ENCODE measurements at places on chromosomes 12 and 14.

- peak; percentile 47 for DNase-seq
Observed at GRCh38 chr12:1716215-1716862, 25.5 kb downstream of the ADIPOR2 start.

DNA sequence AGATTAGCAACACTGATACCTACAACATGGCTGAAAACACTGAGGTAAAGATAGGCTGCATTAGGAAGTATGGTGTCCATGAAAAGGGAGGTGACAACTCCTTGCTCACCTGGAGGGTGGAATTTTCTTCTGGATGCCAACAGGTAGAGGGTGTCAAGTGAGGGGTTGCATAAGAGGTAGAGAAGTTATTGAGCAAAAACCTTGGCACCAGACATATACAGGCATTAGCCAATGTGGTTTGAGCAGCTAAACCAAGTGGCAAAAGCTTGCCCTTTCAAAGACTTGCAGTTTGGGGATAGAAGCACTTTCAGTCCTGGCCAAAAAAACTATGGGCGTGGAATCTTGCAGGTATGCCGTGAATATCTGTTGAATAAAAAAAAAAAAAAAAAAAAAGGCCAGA lies 3.8 kb downstream of the RITA1 start:
- DNase-seq = no peak

DNA sequence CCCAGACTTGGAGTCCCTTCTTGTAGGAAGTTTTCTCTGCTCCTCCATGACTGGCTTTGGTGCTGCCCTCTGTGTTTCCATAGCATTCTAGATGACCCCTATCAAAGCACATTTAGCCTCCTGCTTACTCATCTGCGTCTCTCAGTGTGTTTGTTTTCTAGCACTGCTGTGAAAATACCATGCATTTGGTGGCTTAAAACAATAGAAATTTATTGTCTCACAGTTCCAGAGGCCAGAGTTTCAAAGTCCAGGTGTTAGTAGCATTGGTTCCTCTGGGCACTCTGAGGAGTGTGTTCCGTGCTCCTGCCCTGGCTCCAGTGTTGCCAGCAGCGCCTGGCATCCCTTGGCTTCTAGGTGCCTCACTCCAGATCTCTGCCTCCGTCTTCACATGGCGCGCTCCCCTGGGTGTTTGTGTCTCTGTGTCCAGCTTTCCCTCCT lies 86.1 kb downstream of the CACNA1C start:
- peak; percentile 32 for DNase-seq

DNA sequence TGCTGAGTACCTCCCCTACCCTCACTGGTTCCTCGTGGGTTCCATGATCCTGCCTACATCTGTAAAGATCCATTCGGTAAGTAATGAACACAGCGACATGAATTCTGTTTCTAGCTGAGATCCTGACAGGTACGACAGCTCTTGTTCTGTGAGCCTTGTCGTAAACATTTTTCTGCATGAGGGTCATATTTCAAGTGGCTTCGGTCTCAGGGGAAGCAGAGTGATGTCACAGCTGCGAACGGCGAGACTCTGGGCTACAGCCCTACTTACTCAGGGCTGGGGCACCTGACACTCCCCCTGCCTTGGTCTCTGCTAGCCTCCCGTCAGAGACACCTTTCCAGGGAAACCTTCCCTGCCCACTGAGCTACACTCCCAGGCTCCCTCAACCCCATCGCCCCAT lies 85.8 kb downstream of the RBM19 start:
- DNase-seq = no peak

DNA sequence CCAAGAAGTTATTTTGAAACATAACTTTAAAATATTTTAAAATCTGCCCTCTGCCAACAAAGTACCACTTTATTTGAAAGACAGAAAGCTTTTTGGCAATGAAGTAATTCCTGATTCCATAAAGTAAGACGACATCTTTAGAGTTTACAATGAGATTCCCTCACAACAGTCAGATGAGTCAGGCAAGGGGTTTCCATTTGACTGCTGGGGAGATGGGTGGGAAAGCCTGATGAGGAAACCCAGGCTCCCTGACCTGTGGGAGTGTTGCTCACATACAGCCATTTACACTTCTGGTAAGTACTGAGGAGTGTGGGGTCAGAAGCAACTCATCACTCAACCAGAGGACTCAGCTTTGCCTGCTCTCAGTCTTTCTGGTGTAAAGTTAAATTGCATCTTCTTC lies 10.2 kb downstream of the KITLG start:
- peak; percentile 90 for DNase-seq

DNA sequence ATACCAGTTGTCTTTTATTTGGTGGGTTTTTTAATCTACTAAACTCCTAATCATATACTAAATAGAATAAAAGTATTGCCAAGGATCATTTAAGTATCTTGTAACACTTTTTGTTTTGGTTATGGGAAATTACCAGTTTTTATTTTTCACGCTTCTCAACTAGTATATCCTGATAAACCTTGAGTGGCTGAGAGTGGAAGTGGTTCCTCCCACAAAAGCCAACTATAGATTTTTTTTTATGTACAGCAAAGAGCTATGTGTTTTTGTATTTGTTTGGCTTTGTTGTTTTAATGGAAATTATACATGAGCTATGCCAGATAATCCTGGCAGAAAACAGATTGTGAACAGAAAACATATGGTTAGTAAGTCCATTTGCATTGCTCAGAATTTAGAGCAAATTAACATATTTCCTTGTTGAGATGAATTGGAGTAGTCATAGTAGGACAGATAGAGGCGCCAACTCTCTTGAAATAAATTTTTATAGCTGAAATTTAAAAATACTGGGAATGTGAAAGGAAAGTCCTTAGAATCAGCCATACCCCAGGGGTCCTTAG lies 60.9 kb upstream of the PSMA6 start:
- no peak for DNase-seq

DNA sequence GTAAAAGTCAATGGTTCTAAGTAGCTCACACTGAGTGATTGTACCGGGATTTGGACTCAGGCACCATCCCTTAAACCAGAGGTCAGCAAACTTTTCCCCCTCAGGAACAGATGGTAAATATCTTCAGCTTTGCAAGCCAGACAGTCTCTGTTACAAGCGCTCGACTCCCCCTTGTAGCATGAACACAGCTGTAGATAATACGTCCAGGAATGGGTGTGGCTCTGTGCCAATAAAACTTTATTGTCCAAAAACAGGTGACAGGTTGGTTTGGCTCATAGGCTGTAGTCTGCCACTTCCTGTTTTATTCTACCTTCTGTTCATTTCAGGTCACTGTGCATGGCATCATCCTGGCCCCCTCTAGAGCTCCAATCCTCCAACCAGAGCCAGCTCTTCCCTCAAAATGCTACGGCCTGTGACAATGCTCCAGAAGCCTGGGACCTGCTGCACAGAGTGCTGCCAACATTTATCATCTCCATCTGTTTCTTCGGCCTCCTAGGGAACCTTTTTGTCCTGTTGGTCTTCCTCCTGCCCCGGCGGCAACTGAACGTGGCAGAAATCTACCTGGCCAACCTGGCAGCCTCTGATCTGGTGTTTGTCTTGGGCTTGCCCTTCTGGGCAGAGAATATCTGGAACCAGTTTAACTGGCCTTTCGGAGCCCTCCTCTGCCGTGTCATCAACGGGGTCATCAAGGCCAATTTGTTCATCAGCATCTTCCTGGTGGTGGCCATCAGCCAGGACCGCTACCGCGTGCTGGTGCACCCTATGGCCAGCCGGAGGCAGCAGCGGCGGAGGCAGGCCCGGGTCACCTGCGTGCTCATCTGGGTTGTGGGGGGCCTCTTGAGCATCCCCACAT lies 7.6 kb downstream of the BDKRB1 start:
- no peak for DNase-seq

- no peak for DNase-seq
Observed at GRCh38 chr12:52444647-52445595, 7.0 kb downstream of the KRT6B start.

DNA sequence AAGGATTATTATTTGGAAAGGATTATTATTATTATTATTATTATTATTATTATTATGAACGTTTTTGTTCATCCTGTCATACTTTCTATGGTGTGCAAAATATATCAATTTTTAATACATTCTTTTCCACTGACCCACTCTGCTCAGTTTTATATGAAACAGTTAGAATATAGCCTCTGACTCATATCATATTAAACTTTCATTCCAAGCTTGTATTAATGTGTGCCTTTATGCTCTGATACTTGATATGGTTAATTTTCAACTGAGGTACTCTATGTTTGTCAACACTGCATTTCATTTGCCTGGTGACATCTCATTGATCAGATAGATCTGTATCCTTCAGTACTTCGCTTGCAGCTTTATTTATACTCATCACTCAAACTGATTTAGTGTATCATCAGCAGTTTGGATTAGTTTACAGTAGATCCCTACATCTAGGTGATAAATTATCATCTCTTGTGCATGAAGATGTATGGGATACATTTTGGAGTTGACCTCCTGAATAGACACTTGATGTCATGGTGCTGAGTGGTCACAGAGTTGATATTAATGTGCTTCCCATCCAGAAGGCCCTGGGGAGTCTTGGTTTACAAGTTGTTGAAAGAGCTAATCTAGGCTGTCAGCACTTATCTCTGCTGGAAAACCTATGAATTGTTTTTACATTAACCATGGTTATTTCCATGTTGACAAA lies 271.8 kb downstream of the TRHDE start:
- DNase-seq = no peak

DNA sequence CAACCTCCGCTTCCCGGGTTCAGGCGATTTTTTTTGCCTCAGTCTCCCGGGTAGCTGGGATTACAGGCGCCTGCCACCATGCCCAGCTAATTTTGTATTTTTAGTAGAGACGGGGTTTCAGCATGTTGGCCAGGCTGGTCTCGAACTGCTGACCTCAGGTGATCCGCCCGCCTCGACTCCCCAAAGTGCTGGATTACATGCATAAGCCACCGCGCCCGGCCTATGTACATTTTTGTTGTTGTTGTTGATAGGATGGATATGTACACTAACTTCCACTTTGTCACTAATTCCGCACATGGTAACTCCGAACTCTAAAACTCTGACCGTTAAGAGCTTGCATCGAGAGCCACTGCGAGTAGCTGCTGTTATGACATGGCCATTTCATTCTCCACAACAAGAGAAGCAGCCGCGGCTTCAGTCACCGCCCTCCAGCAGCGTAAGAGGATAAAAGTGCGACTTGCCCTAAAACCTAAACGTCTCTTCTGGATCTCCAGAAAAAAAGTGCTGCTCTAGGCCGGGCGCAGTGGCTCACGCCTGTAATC lies 742 bp upstream of the MARS1 start:
- no peak for DNase-seq

Measured in iris pigment epithelial cell (primary cell).